Right lobe of liver (tissue), 6 donors: ENCODE measurements at places on chromosomes 7 and 10.

- DNase-seq = no peak
Measured at GRCh38 chr7:115097175-115097671, 175.3 kb downstream of the MDFIC start.

GRCh38 chr10:35579726-35580422 is 25.3 kb upstream of the GJD4 start:
- DNase-seq = no peak

DNA sequence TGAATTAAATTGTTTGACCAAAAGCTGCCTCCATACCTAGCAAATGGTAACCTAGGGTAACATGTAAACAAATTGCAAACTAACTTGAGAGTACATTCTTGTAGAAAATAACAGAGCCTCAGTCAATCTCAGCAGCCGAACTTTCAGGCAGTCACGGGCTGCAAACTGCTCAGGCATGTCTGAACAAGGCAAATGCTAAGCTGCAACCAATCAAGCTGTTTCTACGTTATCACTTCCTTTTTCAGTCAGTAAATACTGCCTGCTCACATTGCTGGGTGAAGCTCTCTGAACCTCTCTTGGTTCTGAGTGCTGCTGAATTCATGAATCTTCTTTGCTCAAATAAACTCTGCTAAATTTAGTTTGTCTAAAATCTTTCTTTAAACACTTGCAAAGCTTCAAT is 1212.4 kb downstream of the SORCS1 start:
- DNase-seq = no peak

- DNase-seq = peak; percentile 87
Measured at GRCh38 chr10:102729029-102730026, 14.4 kb upstream of the WBP1L start.

GRCh38 chr7:85474234-85474633 is 287.4 kb upstream of the SEMA3D start:
- no peak for DNase-seq
